ENCODE measurements at places on chromosomes 2 and 18. TPM values are rescaled to one million over a fixed set of nuclear protein-coding genes. Genes with fewer than 3 reads are reported as not detected.

The B4GALT6 gene
- 22.0 TPM for total RNA-seq

The BOLL gene
- total RNA-seq: not detected

DNA sequence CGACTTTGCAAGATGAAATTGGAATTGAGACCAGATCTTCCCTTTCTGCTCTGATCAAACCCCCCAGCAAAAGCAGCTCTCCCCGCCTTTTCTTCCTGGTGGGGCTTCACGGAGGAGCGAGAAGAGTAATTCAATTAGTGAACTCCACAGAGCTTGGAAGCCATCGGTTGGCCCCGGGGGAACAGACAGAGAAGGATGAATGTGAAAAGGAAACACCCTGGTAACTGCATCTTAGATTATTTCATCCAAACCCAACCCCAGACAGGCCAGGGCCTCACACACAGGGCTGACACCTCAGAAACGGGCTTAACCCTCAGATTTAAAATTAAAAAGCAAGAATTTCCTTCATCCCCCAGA lies 18.3 kb downstream of the SMAD7 start:
- no peak for DNase-seq

DNA sequence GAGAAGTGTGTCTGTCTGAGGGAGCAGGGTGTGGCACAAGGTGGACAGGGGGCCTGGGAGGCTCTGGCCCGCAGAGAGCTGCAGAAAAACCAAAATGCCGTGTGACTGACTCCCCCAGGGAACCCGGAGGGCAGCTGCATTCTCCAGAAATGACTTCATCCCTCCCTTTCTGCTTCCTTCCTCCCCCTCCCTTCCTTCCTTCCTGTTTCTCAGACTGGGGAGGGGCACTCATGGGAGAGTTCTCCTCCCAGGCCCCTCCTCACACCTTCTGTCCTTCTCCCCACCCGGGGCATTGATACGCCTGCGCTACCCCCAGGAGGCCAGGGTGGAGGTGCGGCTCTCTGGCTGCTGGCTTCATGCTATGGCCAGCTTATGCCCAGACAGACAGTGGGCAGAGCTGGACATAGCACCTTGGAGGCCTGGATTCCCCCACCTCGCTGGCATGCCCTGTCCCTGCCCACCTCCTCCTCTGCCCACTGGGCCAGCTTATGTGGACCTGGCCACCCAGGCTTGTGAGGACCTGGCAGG lies 8.2 kb upstream of the GPR17 start:
- DNase-seq: peak; percentile 41

DNA sequence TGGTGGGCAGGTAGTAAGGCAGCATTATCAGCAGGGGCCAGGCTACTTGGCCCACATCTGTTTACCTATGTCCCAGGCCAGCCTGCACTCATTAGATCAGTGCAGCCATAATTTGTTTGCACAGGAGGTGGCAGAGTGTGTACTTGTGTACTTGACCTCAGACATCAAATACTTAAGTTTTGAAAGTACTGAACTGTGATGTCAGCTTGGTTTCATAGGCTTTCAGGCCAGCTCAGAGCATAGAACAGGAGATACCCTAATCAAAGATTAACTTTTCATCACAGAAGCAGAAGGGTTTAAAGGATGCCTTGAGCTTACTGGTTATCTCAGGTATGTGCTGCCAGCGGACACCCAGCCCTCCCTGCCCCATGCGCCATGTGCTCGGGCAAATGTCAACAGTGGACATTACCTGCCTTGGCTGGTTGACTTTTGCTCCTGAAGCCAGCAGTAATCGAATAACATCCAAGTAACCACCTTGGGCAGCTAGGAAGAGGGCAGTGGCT lies 33.2 kb downstream of the ANKRD29 start:
- DNase-seq: peak; percentile 61

- no peak for DNase-seq
Measured at GRCh38 chr2:240156435-240157146, 16.1 kb upstream of the OTOS start.

GRCh38 chr18:68053290-68053689 lies 536.8 kb upstream of the DSEL start:
- no peak for DNase-seq

GRCh38 chr2:171056307-171056706 lies 104.4 kb downstream of the TLK1 start:
- no peak for DNase-seq

DNA sequence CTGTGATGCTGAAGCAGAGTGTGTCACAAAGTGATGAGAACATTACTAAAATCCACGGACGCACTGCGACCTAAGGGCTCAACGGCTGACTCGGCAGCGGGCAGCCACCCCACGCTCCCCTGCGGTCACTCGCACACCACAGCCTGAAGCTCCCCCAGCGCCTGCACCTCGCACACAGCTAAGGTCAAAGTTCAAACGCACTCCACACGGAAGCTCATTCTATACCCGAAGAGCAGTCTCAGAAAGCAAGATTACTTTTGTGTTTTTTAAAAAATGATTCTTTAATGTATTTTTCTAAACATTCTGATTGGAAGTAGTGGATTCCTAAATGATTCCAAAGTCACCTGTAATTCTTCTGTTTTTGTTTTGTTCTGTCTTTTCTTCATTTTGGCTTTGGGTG lies 21.7 kb downstream of the ASPRV1 start:
- no peak for DNase-seq
